ENCODE measurements at places on chromosomes 2 and 18. TPM values are rescaled to one million over a fixed set of nuclear protein-coding genes. Genes with fewer than 3 reads are reported as not detected.

The NFU1 gene
- 43.2 TPM for total RNA-seq

The FSIP2 gene
- not detected for total RNA-seq

The ST8SIA5 gene
- not detected for total RNA-seq

The RPRM gene
- not detected for total RNA-seq

Data from CD8-positive, alpha-beta memory T cell (primary cell).